CD4-positive, alpha-beta T cell treated with Interferon gamma for 1 hour (primary cell): ENCODE measurements at places on chromosomes 3 and 15.

GRCh38 chr3:34619990-34620389 lies 821.6 kb downstream of the PDCD6IP start:
- DNase-seq = no peak

DNA sequence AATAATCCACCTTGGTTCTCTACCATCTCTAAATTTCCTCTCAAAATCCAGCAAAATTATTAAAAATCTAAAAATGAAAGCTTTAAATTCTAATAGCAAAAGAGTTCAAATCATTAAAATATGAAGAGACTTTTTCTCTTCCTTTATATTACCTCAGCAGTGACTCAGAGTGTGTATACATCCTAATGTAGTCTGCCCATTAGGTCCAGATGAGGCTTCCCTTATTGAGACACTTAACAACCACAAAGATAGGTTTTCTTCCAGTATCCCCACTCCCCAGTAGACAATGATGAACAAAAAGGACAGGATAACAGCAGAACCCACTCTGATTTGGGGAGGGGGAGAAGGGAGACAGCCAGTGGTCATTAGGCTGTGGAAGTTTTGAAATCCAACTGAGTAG lies 61.5 kb upstream of the DCBLD2 start:
- DNase-seq = no peak

DNA sequence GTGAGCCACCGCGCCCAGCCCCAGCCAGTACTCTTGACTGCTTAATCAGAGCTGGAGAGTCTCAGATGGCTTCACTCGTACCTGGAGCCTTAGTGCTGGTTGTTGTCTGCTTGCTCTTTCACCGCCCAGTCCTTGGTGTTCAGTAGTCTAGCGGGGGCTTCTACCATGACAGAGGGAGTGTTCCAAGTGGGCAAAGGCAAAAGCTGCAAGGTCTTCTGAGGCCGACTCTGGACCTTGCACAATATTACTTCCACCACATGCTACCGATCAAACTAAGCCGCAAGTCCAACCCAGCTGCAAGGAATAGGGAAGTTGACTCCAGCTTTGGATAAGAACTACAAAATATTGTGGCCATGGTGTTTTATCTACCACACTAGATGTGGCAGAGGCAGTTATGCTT lies 6.6 kb downstream of the PARL start:
- DNase-seq = peak; percentile 16

GRCh38 chr3:102394517-102394916 lies 40.3 kb upstream of the ZPLD1 start:
- no peak for DNase-seq

- peak; percentile 5 for DNase-seq
Observed at GRCh38 chr3:183254487-183255347, 1.7 kb downstream of the B3GNT5 start.

DNA sequence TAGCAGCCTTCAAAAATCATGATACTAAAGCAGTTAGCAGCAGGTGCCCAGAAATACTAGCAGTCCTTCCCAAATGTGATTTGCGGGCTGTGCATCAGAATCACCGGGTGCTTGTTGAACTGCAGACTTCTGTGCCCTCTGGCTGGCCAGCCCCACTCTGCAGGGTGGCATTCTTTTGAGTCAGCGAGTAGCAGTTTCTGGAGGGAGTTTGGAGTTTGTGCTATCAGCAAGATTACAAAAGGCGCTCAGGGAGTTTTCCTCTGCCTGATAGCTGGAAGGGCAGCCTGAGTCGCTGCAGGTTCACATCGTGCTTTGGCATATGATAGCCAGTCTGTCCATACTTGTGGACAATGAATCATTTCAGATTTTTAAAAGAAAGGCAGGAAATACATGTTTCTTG lies 57.6 kb downstream of the CLDN11 start:
- no peak for DNase-seq

GRCh38 chr15:100787567-100788417 lies 91.8 kb upstream of the ALDH1A3 start:
- no peak for DNase-seq

DNA sequence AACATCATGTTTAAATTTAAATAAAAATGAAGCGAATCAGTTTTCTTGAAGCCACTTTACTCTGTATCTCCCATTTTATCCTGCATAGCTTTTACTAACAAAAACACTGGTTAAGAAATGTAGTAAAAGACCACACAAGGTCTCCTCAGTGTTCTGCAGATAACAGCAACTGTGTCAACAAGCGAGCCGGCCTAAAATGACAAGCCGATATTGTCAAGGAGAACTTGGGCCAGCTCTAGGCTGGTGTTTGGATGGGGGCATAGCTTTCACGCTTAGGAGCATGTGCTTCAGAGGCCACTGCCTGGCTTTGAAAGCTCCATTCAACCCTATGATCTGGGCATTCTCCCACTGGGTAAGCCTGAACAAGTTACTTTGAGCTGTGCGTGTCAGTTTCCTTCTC lies 38.1 kb downstream of the MFSD1 start:
- DNase-seq = no peak

- no peak for DNase-seq
Observed at GRCh38 chr3:160454995-160455394, 5.4 kb upstream of the TRIM59 start.

DNA sequence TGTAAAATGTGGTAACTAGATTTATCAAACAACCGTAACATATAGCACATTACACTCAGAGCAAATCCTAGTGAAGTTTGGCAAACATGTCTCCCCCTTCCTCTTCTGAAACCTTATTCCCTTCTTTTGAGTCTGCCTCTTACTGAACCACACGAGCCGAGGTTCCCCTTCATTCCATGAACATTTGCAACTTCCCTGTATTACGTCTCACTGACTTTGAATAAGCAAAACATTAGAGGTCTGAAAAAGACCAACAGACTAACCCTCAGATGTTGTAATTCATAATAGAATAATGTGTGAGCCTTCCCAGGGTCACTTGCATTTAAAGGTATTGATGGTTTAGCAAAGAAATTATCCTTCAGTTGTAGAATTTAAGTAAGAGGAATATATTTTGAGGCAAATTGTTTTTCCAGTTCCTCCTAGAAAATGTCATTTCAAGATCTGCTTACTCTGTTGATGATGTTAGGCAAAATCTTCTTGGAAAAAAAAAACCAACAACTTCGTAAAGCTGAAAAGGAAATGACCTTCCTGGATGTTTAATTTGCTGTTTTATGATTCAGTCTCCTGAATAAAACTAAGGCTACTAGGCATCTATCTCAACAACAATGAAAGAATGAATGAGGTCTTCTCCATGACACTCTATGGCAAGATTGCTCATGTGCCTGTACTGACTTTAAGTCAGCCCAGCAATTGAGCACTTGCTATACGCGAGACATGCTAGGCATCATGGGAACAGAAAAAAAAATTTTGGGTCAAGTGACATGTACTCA lies 296.9 kb upstream of the NECTIN3 start:
- no peak for DNase-seq

- no peak for DNase-seq
Observed at GRCh38 chr3:45216021-45216609, 10.0 kb downstream of the TMEM158 start.

- DNase-seq = no peak
Observed at GRCh38 chr15:95235033-95235432, 1003.7 kb downstream of the MCTP2 start.

DNA sequence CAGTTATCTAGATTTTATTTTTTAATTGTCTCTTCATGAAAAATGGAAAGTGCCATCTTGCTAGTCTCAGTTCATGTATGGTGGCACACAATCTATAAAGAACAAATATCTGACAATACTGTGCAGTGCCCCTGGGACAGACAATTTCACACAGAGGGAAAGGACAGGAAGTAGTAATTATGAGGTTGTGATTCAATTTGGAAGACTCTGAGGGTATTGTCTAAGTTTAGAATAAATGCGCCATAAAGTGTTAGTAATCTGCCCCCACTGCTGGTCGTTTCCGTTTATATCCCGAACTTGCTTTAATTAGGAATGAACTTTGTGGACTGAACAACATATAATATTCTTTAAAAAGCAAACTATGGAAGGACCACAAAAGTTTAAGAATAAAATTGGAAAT lies 196.4 kb upstream of the SLC24A5 start:
- no peak for DNase-seq

- no peak for DNase-seq
Observed at GRCh38 chr3:36923981-36924743, 20.7 kb downstream of the TRANK1 start.

- no peak for DNase-seq
Observed at GRCh38 chr3:43017593-43018195, 38.6 kb downstream of the GASK1A start.

GRCh38 chr3:3516996-3517395 lies 282.2 kb upstream of the LRRN1 start:
- DNase-seq = no peak

DNA sequence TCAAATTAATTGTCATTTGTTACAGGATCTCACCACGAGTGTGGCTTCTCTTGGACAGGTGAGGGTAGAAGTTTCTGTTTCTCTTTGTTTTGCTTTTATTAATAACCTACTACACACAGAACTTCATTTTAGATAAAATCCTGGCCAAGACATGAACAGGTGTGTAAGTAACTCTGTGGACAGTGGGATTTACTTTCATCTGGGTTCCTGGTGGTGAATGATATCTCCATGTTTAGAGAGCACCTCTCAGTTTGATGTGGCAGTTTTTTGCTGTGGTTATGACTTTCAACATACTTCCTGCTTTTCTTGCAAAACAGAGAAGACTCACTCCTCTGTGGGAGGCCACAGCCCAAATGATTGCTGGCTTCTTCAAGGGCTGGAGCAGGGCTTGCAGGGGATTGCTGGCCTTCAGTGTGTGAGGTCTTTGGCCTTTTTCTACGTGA lies 71.1 kb upstream of the XCR1 start:
- peak; percentile 58 for DNase-seq
